ENCODE measurements at places on chromosomes 7 and 10.

DNA sequence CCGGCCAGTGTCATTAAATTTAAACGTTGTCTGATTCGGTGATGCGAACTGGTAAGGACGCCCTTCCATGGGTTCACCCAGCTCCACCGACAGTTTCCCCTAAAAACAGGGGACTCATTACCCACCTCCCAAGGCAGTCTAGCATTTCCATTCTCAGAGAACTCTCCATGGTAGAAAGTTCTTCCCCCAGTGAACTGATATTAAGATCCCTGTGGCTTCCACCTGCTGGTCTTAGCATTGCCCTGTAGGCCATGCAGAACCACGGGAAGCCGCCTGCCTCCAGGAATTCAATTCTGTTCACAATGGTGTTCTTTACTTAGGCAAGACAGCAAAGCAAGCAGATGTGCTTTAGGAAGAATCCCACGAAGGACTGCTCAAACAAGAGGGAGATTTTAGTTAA, 128.9 kb upstream of the NANOS1 start:
- DNase-seq, result no peak

GRCh38 chr10:110067960-110068770, 60.4 kb downstream of the ADD3 start:
- peak; percentile 23 for DNase-seq

DNA sequence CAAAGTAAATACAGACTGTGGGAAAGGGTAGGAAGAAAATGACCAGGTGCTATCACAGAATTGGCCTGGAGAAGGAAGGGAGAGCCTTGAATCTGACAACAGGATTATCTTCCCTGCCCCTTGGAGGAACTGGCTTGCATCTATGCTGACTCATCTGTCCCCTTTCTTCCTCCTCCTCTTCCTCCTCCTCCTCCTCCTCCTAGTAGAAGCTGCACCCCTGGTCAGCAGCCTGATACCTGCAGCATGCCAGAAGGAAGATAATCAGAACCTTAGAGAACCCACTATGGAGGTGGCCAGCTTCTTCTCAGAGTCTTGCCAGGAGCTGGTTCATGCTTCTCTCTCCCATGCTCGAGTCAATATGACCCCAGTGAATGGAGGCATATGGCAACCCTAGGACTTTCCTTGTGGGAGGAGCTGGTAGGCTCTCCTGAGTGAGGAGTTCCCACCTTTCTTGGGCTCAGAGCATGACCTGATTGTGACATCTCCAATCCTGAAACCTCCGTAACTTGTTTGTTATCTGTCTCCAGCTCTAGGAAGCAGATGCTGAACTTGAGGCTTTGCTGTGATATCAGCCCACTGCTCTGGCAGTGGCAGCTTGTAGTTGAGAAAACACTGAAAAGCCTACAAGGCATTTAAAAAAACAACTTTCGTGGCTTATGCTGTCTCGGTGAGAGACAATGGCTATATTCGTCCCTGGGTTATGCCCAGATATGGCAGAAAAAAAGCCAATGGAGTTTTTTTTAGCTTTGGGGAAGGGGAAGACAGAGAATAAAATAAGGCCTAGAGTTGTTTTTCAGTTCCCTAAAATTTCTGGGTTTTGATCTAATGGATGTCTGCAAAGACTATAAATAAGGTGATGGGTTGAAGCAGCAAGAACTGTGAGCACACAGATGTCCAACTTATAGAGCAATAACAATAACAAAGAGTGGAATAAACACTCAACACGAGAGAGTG, 60.6 kb downstream of the CDHR3 start:
- DNase-seq, result no peak

- DNase-seq, result no peak
Observed at GRCh38 chr7:93933156-93933555, 11.6 kb downstream of the GNG11 start.

DNA sequence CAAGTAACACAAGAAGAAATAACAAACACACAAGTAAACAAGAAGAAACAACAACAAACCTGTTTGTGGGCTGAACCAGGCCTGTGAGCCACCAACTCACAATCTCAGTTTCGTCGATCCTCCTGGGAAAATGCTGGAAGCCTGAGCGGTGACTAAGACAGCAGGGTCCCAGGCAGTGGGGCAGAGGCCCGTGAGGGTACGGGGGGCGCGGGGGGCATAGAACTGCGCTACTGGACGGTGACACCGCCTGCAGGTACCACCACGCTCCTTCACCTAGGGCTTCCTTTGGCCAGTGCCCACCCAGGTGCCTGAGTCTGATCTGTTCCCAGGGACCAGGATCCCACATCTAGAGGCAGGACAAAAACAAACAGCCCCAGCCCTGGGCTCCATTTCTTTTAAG, 3.4 kb upstream of the CALN1 start:
- DNase-seq, result no peak

DNA sequence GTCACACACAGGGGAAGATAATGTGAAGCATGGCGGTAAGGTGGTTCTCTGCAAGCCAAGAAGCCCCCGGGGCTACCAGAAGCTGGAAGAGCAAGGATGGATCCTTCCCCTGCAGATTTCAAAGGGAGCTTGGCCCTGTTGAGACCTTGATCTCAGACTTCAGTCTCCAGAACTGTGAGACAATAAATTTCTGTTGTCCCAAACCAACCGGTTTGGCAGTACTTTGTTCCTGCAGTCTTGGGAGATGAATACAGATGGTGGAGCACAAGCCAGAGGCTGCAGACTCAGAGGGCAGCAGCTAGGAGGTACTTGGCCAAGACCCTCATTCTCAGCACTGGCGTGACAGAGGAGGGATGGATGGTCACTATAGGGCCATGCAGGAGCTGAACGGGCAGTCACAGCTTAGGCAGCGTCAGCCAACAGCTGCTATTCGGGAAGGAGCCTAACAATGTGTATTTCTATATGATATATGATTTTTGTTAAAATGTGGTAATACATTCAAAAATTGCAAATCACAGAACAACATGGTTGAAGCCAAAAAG, 387.3 kb downstream of the TNS3 start:
- DNase-seq, result no peak

DNA sequence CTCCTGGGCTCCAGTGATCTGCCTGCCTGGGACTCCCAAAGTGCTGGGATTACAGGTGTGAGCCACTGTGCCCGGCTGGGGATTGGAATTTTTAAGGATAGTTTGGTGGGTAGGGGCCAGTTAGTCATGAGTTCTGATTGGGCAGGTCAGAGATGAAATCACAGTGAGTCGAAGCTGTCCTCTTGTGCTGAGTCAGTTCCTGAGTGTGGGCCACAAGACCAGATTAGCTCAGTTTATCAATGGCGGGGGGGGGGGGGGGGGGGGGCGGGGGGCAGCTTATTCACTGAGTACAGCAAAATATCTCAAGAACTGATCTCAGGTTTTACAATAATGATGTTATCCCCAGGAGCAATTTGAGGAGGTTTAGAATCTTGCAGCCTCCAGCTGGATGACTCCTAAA, 11.6 kb upstream of the ERCC6 start:
- DNase-seq, result peak; percentile 41

- DNase-seq, result no peak
Observed at GRCh38 chr10:92692697-92693533, 3.2 kb downstream of the HHEX start.

DNA sequence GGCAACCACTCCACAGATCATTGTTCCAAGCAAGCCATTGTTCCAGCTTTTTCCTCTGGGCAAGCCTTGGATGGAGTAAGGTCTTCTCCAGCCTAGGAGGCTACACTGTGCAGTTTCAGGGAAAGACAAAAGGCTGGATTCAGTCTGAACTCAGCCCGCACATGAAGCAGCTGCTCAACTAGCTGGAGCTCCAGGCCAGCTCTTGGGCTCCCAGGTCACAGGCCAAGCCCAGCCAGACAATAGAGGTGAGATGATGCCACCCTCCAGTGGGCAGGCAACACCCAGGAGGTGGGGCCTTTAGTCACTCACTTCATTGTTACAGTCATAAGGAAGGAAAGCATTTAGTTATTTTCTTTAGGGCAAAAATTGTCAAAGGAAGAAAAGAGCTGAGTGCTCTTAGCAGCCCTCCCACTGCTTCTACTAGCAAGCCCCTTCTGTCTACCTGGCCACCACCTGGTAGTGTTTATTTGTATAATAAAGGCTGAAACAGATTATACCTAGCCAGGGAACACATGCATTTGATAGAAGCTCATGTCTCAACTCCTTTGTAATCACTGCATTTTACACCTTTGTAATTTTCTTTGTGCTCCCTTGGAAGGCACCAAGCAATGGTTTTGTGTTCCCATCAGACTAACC, 253.4 kb downstream of the WDR11 start:
- DNase-seq, result no peak

DNA sequence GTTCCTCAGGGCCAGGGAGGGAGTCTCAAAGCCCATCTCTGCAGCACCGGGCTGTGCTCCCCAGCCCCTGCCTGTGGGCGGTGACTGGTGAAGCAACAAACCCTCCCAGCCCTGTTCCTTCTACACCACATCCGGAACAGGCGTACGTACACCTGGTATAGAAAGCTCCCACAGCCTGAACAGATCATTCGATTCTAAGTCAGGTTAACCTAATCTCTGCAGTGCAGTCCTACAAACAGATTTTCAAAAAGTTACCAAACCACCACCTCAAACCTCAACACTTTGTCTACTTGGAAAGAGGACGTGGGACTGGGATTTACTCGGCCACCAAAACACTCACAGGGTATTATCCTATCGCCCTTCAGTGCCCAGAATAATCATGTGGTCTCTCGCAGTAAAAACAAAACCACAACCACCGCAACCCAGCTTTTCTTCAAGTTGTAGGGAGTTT, 238.4 kb downstream of the DIP2C start:
- peak; percentile 39 for DNase-seq

GRCh38 chr7:138750901-138751464, 46.8 kb upstream of the TMEM213 start:
- no peak for DNase-seq

GRCh38 chr7:99374111-99375064, at the start of gene ARPC1B:
Gene ARPC1B (plus strand): TSS chr7:99374730. CDS start chr7:99385715, 10,985 bp downstream.
- DNase-seq, result peak; percentile 67

GRCh38 chr7:29723599-29723998, 82.7 kb upstream of the WIPF3 start:
- peak; percentile 22 for DNase-seq

- DNase-seq, result no peak
Observed at GRCh38 chr7:132541656-132542055, 34.6 kb downstream of the PLXNA4 start.

- peak; percentile 22 for DNase-seq
Observed at GRCh38 chr7:97006055-97006815, 882 bp downstream of the DLX6 start.

DNA sequence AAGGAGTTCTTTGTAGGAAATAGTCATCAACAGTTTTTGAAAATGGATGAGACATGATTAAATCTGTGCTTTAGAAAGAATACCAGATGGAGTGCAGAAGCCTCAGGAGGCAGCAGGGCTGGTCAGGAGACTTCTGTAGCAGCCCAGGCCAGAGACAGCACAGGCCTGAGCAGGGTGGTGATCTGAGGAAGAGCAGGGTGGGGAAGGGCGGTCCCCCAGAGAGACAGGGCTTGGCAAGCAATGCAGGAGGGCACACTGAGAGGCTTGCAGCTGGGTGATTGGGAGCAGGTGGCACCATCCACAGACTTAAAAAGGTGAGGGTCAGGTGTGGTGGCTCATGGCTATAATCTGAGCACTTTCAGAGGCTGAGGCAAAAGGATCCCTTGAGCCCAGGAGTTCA, 4.3 kb upstream of the SMKR1 start:
- DNase-seq, result no peak

- DNase-seq, result no peak
Observed at GRCh38 chr7:99719996-99720769, 14.8 kb downstream of the CYP3A7 start.

- no peak for DNase-seq
Observed at GRCh38 chr7:151830121-151830830, 46.6 kb downstream of the PRKAG2 start.

- DNase-seq, result no peak
Observed at GRCh38 chr10:32240471-32240870, 106.5 kb downstream of the EPC1 start.

DNA sequence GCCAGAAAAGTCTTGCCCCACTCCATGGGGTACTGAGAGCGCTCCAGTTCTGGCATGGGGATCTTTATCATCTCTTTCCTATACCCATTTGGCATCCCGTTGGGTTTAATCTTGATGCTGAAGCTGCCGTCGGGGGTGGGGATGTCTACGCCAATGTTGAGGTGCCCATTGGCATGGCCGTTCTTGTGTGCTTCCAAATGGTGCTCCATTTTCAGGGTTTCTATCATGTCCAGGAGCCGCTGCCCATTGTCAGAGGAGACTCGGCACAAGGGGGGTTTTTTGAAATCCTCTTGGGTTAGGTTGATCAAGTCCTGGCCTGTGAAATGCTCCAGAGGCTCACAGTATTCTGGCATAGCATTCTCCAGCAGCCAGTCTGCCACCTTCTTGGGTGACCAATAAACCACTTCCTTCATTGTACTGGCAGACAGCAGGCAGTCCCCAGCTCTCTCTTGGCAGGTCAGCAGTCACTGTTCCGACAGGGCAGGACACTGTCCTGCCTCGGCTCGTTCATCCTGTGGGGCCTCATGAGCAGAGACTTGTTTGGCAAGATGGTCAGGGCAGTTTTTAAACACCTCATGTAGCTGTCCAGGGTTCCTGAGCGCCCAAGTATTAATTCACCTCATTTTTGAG, 92.5 kb upstream of the ASAH2 start:
- no peak for DNase-seq

- DNase-seq, result no peak
Observed at GRCh38 chr7:122743211-122743610, 40.5 kb upstream of the RNF148 start.

- peak; percentile 66 for DNase-seq
Observed at GRCh38 chr7:143884969-143885559, 16.9 kb downstream of the TCAF1 start.

DNA sequence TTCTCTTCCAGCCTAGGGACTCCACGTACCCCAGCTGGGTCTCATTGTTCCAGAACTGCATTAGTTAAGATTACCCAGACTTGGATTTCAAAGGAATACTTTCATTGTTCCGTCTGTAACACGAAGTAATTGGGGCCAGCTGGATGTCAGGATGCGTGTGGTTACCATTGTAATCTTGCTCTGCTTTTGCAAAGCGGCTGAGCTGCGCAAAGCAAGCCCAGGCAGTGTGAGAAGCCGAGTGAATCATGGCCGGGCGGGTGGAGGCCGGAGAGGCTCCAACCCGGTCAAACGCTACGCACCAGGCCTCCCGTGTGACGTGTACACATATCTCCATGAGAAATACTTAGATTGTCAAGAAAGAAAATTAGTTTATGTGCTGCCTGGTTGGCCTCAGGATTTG, 21.0 kb downstream of the LRRC17 start:
- DNase-seq, result peak; percentile 97

GRCh38 chr7:27171637-27172314, 2.3 kb downstream of the HOXA10 start:
- DNase-seq, result peak; percentile 75

DNA sequence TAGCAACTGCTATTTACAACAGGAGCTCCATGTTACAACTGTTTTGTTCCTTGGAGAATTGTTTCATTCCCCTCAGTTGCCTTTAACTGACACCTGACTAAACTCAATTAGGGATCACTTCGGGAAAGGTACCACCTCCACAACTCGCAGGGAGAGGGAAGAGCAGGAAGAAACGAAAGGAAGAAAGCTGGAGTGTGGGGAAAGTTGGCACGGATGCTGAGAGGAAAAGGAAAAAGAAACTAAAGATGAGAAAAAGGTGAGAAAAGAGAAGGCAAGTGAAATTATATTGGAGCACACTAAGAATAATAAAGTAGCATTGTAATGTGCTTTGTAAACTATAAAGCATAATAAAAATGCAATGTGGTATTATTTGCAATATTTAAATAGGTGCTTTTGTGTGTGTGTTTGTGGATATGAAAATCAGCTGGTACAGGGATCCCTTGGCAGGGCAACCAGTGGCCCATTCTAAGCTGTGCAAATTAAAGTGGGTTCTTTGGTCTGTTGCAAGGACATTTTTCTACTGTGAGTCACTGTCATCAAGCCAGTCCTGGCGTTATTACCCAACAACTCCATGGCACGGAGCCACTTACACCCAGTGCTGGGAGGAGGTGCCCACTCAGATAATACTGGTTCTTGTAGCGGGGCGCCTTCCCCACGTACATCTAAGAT, 45.9 kb downstream of the HIPK2 start:
- DNase-seq, result peak; percentile 94

Measured in fibroblast of villous mesenchyme (primary cell).